Activated T-cell treated with anti-CD3 and anti-CD28 coated beads for 4 hours (primary cell): ENCODE measurements at places on chromosomes 2 and 18.

DNA sequence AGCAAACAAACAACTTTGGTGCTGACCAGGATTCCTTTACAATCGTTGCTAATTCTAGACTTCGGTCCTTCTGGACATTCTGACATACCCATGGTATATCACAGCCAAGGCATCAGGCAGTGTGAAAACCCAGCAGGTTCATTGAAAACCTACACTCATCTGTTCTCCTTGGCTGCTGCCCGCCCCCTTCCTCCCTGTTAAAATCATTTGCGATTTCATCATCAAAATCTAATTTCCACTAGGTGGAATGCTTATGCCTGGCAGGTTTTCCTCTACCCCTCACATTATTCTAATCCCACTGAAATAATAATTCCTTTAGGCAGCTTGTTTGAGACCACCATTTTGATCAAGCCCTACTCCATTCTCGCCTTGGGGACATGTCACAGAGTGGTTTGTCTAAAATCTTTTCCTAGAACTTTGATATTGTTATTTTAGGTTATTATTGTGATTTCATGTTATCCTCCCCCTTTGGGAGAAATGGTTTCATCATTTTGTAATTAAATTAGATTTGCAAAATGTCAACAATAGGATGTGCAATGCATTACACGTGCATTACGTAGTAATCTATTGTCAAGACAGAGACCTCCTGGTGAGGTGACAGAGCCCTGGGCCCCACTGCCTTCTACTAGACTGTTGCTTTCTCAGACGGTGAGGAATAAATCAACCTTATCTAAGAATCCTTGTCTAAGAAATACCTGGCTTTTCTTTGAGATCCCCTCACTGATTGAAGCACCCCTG is 31.0 kb upstream of the ASPRV1 start:
- DNase-seq, result no peak

GRCh38 chr2:132374151-132374550 is 42.5 kb upstream of the GPR39 start:
- no peak for DNase-seq

DNA sequence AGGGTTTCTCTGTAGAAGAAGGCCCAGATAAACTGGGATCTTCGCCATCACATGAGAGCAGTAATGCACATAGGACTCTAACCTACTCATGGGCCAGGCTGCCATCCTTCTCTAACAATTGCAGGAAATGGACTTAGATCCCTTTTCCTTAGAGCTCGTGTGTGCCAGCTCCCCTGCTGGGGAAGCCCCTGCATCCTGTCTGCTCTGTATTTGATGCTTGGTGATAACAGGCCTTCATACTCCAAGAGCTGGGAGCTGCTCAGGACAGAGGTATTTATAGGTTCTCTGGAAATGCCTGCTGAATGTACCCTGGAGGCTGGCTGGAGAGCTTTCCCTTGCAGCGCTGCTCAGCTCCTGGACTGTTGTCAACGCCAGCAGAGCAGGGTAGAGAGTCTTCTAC is 249.6 kb downstream of the MTX2 start:
- no peak for DNase-seq

DNA sequence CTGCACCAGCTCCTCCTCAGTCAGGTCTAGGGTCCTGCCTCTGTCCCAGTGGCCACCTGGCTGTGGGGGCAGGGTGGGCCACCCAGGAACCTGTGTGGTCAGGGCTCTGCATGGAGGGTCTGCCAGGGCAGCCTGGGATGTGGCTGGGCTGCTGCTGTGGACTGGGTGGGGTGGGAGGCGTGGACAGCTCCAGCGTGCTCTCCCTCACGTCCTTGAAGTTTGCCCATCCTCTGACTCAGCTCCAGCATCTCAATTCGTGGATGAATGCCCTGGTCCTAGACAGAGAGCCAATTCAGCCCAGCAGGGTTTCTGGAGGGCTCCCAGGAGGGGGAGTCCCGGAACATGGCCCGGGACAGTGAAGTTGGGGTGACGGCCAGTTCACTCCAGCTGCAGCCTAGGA is 64.3 kb upstream of the EPAS1 start:
- DNase-seq, result no peak

GRCh38 chr2:30441023-30441422 is 6.0 kb upstream of the LCLAT1 start:
- no peak for DNase-seq

- DNase-seq, result no peak
These were observed 1519.9 kb upstream of the ACVR2A start for GRCh38 chr2:146324951-146325350.

GRCh38 chr2:221153226-221153625 is 418.9 kb downstream of the EPHA4 start:
- DNase-seq, result no peak

DNA sequence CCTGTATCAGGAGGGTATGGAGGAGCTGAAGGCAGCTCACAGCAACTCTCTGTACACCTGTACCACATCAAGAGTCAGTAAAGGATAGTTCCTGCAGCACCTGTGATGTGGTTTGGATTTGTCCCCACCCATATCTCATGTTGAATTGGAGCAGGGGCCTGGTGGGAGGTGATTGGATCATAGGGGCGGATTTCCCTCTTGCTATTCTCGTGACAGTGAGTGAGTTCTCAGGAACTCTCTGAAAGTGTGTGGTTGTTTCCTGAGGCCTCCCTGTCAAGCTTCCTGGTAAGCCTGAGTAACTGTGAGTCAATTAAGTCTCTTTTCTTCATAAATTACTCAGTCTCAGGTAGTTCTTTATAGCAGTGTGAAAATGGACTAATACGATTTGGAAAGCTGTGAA is 28.9 kb downstream of the OSBPL1A start:
- peak; percentile 24 for DNase-seq

GRCh38 chr2:129802290-129802689 is 177.2 kb upstream of the RAB6C start:
- DNase-seq, result no peak

- no peak for DNase-seq
These were observed 303.9 kb downstream of the ZNF407 start for GRCh38 chr18:74901362-74902146.

DNA sequence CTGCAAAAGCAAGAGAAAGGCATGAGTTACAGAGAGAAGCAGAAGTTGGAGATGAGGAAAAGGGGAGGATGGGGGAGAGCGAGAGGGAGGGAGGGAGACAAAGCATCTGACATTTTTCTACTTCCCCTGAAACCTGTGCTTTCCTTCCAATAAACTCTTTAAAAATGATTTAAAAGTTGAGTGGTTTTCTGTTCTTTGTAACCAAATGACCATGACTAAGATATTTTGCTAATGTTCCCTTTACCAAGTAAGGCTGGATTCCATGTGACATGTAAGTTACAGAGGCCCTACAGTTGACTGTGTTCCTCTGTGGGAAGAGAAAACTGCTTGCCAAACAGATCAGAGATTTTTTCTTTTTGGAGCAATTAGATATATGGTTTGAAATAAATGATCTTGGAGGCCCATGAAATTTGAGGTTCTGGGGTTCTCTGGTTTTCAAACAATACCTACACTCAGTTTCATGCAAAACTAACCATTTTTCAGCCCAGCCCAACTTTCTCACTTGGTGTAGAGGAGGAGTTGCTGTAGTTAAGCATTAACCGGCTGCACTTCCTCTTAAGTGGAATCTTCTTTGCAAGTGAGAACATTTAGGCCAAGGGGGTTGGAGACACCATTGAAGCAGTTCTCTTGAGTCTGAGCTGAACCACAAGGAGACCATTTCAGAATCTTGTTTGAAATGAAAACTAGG is 34.5 kb downstream of the INSIG2 start:
- DNase-seq, result no peak

GRCh38 chr2:24785671-24786321 is 7.4 kb downstream of the PTRHD1 start:
- no peak for DNase-seq

DNA sequence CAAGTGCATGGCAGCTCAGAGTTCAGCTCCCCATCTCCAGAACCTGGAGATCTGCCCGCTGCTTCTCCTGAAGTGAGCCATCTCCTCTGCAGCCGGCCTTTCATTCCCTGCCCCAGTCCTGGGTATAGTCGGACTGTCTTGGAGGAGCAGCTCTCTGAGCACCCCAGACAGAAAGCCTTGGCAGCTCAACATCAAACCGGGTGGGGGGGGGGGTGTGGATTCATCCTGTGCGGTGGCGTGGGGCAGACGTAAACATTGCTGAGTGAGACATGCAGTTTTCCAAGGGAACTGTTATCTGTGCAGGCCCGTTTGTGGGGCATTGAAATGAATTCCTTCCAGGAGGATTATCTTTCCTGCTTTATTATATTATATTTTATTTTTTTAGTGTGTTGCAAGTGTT is 125.9 kb upstream of the MYCN start:
- no peak for DNase-seq

- no peak for DNase-seq
These were observed 146.5 kb downstream of the GLI2 start for GRCh38 chr2:120881981-120882788.

DNA sequence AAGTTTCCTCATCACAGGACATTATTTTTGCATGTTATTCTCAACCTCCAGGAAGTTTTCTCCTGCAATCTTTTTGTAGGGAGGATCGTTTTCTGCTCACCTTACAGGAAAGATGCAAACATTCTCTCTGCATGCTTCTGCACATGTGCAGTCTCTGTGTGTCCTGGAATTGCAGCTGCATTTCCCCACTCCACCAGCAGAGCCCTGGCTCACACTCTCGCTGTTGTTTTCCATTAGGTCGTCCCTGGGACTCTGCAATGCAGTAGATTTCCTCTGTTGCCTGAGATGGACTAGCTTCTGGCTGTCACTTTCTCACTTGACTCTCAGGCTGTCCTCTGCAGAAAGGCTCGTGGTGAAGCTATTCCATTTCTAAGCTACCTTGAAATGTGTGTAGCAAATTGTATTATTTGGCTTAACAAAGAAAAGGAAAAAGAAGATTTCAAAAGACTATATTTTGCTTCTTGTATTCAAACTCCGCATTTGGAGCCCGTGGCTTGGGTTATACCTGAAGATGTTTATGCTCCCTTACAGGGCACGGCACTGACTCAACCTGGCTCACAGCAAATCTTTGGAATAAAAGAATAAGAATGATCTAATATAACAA is 346.7 kb downstream of the RAD51AP2 start:
- DNase-seq, result no peak
